ENCODE measurements at places on chromosomes 7 and 10.

- no peak for DNase-seq
Measured at GRCh38 chr7:131342864-131343442, 15.3 kb downstream of the MKLN1 start.

- DNase-seq: no peak
Measured at GRCh38 chr7:90642978-90643377, 46.9 kb downstream of the CDK14 start.

DNA sequence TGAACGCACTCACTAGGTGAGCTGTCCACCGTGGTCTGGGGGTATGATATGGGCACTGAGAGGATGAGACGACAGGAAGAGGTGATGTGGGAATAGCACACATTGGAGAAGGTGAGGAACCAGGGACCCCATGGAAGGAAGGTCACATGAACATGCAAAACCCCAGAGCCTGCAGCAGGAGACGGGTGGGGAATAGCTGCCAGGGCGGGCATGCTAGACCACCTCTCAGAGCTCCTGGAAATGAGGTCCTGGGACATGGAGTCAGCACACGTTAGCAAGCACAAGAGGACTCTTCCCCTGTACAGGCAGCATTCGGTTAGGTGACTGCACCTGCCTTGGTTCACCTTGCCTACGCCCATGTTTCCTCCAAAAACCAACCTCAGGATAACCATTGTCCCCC, 8.1 kb downstream of the FAM131B start:
- no peak for DNase-seq

DNA sequence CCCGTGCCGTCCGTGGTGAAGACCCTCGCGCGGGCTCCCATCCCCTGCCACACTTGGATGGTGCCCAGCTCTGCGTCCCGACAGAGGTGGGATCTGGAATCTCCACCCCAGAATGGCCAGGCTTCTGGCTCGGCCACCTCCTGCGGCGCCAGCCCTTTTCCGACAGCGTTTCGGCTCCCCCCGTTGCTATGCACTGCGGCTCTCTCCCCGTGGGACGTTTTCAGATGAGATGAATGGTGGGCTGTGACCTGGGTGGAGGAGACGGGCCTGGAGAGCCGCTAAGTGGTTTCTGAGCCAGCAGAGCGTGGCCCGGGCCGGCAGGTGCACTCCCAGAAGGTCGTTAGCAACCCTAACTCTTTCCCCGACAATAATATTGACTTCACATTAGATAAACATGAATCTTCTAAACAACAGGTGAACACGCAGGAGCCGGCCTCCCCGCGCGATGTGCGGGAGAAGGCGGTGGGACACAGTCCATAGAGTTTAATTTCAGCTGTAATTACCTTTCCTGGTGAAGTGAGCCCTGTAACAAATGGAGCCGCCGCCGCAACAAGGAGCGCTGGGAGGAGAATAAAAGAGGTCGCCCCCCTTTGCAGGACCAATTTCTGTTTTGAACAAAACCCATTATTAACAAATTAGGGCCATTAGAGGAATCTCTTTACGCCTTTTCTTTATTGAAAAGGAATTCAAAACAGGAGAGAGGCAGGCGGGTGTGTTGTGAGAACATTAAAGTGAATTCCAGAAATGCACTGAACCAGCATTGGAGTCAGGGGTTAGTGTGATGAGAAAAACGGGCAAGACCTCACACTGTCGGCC, 294.3 kb upstream of the PFKP start:
- no peak for DNase-seq

DNA sequence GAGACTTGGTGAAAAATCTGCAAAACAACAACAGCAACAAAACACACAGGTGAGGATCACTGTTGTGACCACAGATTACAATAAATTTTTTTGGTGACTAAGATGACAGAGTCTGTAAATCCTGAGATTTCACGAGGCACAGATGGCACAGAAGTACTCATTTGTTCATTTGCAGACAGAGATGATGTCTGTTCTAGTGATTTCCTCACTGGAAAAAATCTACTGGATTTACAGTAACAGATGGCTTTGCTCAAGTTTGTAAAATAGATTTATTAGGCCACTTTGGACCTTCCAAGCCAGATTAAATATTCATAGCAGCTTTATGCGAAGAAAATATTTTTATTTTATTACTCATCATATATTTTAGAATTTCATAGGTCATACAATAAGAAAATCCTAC, 113.5 kb upstream of the IL6 start:
- peak; percentile 19 for DNase-seq

- no peak for DNase-seq
Measured at GRCh38 chr7:3927446-3928110, 626.5 kb downstream of the SDK1 start.

- no peak for DNase-seq
Measured at GRCh38 chr7:29063236-29063635, 83.1 kb downstream of the CPVL start.

DNA sequence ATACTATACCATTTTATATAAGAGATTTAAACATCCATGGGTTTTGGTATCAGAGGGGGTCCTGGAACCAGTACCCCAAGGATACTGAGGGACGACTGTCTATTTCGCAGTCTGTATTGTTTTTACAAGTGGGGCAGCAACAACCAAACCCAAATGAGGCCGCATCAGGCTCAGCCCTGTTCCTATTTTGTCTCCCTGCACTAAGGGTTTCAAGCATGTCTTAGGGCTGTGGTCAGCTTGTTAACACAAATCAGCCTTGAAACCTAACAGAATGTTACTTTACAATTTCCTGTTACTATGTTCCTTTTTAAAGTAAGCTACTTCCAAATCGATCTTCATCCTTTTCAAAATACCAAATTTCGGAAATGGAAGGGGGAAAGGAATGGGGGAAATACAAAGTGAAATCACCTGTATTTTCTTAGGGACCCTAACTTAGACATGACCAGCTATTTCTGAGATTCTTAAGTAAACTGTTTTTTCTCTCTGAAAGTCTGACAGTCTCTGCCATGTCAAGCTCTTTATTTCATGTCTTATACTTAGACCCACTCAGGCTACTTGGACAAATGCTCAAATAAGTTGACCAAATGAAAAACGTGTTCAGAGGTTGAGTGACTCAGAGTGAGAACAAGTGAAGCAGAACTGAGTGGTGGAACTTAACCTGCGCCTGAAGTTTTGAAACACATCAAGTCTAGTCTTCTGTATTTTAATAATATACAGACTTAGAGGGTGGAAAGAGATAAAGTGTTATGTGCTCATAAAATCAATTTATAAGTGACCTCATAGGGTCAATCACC, 75.8 kb downstream of the C1GALT1 start:
- DNase-seq: peak; percentile 42

All from adipocyte (in vitro differentiated cells).